ENCODE measurements at places on chromosomes 2 and 18.

- no peak for DNase-seq
Measured at GRCh38 chr18:3246635-3247239, 864 bp upstream of the MYL12A start.

- DNase-seq, result no peak
Measured at GRCh38 chr2:10867692-10868420, 43.9 kb upstream of the KCNF1 start.

DNA sequence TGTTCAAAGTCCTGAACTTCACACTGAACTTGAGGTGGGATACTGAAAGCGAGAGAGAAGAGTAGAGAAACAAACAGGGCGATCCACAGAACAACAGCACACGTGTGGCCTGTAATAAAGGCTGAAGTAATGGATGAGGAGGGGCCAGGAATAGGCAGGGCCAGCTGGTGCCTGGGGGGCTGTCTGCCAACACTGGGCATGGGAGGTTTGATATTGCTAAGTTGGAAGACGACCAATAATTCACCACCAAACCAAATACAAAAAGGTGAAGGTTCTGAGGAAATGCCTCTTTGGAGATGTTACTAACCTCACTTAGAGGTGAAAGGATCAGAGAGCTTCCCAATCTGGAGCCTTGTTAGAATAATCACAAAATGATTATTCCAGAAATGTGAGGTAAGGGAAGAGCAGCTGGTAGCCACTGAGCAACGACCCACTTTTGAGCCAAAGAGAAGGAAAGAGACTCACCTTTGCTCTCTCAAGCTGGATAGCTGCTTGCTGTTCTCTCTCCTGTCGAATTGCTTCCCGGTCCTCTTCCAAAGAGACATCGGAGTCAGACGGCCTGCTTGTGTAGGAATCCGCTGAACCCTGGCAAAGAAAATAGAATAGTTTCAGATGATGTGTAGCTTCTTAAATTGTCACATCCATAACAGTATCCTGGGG, 54.7 kb upstream of the ARL5A start:
- DNase-seq, result no peak

DNA sequence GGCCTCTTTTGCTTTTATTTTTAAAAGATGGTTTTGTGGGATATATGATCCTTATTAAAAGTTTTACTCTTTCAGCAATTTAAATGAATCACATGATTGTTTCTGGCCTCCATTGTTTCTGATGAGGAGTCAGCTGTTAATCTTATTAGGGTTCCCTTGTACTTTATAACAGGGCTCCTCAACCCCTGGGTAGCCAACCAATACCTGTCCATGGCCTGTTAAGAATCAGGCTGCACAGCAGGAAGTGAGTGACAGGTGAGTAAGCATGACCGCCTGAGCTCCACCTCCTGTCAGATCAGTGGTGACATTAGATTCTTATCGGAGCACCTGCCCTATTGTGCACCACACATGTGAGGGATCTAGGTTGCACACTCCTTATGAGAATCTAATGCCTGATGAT, 45.1 kb upstream of the FAM98A start:
- no peak for DNase-seq

DNA sequence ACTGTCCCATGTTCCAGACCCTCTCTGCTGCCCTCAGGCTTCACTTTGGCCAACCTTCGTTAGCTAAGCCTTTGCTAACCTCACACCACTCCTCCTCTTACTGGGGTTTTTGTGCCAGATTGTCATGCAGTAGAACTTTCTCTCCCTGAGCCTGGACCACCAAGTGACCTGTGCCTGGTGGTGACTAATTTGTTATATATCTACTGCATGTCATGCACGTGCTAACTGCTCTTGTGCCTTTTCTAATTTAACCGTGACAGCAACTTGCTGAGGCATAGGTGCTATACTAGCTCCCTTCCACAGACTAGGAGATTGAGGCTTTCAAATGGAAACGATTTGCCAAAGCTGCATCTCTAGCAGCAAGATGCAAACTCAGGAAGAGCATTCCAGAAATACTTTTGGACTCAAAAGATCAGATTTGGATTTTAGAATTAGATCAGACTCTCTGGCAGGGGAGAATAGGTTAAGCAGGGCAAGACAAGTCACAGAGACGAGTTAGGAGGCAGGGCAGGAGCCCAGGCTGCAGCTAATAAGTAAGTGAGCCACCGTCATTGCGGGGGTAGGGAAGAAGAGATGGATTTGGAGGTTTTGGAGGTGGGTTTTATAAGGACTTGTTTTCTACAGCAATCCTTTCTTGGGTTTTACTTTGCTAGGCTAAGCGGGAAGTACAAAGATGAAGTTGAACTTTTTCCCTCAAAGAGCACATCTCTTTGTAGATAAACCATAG, 1.8 kb downstream of the PPP1R7 start:
- no peak for DNase-seq

GRCh38 chr2:196941398-196942078, 15.0 kb upstream of the PGAP1 start:
- DNase-seq, result no peak

DNA sequence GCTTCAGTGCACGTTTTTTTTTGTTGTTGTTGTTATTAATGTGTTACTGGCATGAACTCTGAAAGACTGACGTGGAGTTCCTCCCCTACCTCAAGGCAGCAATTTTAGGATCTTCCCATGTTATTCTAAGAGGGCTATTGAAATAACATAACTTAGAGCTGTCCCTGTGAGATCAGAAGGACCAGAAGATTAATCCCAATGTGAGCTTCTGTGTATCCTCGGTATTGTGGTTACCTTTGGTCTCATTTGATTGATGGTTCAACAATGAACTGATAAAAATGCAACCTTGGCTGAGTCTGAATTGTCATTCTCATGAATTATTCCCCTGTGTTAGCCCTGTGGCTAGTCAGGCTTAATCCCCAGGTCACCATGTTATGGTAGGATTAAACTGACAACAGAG, 394.1 kb downstream of the TRIB2 start:
- DNase-seq, result no peak

DNA sequence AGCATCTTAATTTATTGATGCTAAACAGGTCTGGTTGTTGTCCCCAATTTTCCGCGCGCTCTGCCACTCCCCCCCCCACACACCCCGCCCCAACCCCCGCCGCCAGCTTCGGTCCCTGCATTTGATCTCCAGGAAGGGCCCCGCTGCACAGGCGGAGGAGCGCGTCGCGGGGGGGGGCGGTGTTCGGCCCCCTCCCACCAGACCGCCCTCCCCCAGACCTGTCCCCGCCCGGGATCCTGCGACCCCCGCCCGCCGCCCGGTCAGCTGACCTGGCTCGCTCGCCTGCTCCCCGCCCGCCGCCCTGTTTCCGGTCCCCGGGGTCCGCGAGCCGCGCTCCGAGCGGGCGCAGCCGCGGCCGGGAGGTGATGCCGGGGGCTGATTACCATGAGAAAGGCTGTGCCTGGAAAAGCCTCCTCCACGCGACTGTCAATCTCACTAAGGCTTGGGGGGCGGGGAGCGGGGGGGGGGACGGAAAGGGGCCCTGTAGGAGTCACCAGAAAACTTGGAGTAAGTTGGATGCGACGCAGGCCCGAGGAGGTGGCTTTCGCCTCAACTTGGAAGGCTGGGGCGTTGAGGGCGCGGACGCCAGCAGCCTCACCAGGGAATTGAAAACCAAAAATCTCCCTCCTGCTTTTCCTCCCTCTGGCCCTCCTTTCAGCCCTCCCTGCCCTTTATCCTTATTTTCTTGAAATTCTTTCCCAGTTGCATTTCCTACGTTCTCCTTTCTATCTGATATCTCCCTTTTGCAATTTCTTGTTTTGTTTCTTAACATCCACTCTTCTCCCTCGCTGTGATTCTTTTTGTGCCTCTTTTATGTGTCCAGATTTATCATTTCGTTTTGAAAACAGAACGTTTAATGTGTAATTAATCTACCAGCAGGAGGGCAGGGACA, 4.4 kb upstream of the ZEB2 start:
- DNase-seq, result no peak

GRCh38 chr2:105373895-105374401, 24.9 kb downstream of the FHL2 start:
- DNase-seq, result no peak

DNA sequence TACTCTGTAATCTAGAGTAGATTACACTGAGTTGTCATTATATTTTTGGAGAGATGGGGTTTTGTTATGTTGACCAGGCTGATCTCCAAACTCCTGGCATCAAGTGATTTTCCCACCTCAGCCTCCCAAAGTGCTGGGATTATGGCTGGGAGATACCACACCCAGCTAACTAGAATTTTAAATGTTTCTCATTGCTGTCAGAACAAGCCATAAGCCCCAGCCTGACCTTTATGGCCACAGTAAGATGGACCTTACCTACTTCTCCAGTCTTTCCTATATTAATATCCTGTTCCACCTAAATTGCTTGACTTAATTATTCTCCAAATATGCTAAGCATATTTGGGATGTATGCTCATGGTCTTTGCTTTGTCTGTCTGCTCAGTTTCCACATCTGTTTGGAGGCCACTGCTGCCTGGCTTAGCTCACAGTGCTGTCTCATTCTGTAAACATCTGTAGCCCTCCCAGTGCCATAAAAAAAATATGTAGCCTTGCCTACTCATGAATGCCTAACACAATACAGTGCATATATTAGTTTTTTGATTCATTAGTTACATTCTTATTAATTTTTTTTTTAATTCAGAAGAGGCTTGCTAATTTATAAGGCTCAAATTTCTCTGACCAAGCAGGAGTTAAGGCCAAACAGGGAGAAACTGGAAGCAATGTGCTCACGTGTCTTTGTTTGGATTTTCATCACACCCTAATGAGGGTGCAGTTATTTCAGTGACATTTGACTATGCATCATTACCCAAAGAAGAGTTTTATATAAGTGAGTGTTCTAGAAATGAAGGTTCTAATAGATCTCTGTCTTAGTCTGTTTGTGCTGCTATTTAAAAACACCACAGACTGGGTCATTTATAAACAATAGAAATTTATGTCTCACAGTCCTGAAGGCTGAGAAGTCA, 45.3 kb upstream of the PSME4 start:
- no peak for DNase-seq

DNA sequence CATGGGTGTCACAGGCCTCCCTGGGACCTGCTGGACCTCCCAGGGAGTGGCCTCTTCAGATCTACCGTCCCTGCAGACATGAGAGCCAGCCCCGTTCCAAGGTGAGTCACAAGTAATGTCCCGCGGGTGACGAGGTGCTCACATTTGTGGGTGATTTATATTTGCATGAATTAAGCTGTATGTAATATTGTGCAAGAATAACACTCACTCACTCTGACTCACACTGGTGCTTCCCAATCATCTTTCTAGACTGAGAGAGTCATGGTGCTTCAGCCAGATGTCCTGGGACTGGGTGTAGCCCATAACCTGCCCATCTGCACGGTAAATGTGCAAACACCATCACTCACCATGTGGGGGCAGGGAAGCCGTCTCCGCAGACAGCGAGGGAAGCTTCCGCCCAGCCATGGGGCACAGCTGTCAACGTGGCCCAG, 347.5 kb upstream of the SALL3 start:
- DNase-seq, result no peak

DNA sequence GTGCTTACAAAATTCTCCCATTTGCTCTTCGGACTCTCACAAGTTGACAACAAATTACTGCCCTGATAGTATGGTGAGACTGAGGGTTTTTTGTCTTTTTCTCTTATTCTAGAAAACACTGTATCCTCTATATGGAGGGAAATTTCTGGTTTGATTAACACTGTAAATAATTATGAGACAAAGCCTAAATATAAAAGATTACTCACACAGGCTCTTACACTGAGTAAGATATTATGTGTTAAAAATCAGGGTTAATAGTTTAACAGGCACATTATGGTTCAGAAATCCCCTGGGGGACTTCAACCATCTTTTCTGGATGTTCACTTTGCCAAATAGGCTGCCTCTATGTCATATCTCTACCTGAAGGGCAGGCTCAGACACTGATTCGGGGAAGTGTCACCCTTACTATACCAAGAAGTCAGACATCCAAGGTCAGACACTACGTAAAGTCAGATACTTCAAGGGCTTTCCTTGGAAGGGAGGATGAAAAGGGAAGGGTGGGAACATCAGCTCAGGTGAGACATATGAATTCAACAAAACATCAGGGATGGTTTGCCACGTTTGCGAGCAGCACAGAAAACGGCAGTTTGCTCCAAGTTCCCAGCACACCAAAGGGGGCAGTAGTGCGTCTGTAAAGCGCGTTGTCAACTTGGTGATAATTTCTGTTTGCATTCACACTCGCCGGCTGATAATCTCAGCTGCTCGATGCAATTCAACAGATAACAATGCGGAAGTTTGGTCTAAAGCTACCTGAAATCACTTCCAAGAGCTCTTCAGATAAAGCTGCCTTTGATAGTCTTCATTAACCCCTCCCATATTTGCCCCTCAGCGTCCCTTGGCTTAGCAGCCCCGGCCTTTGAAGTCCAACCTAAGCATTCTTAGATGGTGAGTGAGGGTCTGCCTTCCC, 972 bp upstream of the RASGRP3 start:
- DNase-seq, result peak; percentile 40

DNA sequence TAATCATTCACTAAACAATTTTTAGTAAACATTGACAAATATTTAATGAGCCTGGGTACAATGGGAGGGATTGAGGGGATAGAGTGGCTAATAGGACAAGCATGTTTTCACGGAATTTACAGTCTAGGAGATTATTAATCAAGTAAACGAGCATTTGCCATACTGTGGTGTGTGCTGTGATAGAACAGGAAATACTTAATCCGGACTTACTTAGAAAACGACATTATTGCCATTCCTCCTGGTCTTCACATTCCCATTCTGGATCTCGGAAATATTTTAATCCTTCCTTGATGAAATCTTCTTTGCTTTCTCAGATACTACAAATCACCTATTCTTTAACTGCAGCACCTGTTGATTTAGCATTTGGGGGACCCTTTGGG, 905 bp downstream of the TTLL4 start:
- DNase-seq, result no peak

GRCh38 chr2:26559556-26559955, 81.6 kb downstream of the CIB4 start:
- DNase-seq, result no peak

- DNase-seq, result no peak
Measured at GRCh38 chr2:30588994-30589393, 141.9 kb downstream of the LCLAT1 start.

DNA sequence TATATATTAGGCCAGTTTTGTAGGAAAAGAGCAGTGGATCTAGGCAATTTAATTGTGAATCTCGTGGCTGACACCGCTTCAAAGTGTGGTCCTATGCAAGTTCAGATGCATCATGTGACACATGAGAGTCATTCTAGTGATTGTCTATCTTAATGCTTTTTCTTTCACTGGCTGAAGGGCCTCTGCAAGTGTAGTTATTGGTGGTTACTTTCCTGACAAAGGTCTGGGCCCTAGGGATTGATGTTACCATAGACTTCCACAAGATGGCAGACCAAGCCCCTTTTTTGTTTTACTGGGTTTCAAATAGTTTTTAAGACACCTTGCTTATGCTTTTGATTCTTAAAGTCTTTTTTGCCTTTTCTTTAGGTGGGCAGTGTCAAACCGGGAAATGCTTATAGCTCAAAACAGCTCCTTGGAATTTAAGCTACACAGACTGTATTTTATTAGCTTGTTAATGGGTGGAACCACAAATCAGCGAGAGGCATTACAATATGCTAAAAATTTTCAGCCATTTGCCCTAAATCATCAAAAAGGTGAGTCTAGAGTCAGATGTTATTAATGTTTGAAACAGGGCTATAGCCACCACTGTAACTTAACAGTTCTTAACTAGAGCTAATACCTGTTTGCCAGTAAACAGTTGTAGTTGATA, 25.9 kb downstream of the CD8A start:
- no peak for DNase-seq

DNA sequence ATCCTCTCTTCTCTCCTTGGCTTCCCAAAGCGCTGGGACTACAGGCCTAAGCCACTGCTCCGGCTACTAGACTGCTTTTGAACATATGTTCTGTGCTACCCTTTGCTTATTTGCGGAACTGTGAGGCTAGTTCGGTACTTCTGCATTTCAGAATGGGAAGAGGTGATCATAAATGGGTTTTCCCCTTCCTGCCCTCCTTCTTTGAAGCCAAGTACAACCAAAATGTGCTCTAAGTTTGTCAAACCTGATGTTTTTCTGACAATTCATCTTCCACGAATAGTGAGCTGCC, 1.7 kb upstream of the ESCO1 start:
- no peak for DNase-seq
